Left ventricle myocardium inferior (tissue), 1 donor: ENCODE measurements at places on chromosomes 6 and 20. TPM values are rescaled to one million over a fixed set of nuclear protein-coding genes. Genes with fewer than 3 reads are reported as not detected.

The PSORS1C1 gene
- total RNA-seq, result 4.7 TPM

The CYP39A1 gene
- total RNA-seq, result 5.4 TPM

The NDUFAF5 gene
- total RNA-seq, result 60.2 TPM

The CDC25B gene
- total RNA-seq, result 8.1 TPM

The NCOA5 gene
- 16.5 TPM for total RNA-seq

The EEF1A2 gene
- 1,286 TPM for total RNA-seq
